ENCODE measurements at places on chromosomes 4 and X.

- DNase-seq = no peak
Observed at GRCh38 chr4:26590639-26591038, 6.8 kb downstream of the TBC1D19 start.

GRCh38 chrX:26788402-26788998 is 572.5 kb downstream of the MAGEB5 start:
- no peak for DNase-seq

- DNase-seq = no peak
Observed at GRCh38 chr4:146245850-146246249, 31.5 kb downstream of the REELD1 start.

GRCh38 chr4:52643785-52644244 is 15.3 kb downstream of the USP46 start:
- no peak for DNase-seq

DNA sequence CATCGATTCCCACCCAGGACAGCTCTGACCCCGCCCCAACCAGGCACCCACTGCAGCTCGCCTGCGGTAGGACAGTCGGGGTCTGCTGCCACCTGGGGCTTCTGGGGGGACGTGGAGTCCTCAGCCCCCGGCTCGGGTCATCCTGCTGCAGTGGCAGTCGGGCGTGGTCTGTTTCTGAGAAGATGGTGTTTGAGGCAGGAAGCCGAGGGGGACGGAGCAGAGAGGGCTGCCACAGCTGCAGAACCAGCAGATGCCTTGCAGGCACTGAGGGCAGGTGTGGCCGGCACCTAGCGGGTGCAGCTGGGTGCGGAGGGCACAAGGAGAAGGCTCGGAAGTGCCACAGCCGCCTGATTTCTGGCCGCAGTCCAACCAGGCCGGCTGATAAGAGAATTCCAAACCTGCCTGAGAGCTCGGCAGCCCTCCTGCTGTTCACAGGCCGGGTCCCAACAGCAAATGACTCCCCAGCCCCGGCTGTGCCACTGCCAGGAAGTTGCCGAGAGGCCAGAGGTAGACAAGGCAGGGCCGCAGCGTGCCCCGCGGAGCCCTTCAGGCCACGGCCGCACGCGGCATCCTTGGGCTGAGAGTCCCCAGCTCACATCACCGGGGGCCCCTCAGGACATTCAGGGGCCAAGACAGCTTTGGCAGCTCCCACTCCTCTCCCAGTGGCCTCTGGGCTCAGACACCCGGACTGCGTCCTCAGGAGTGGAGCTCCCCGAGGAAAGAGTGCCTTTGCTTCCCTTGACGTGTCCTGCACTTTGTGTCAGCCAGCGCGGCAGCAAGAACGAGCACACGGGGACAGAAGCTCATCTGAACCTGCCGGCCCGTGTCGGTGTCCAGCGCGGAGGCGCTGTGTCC is 9.4 kb upstream of the CPLX1 start:
- no peak for DNase-seq

DNA sequence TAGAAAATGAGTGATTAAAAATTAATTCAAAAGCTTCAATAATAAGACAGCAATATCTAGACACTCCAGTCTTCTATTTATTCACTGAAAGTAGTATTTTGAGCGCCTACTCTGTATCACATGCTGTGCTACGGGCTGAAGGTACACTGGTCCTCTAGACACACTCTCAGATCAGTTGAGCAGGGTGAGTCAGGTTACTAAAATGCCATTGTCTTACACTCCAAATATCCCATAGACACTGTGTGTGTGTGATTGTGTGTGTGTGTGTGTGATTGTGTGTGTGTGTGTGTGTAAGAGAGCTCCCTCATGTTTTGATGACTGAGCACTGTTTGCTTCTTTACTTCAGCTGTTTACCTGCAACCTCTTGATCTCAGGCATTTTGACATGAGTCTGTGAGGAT is 342.8 kb upstream of the BOD1L1 start:
- DNase-seq = no peak

DNA sequence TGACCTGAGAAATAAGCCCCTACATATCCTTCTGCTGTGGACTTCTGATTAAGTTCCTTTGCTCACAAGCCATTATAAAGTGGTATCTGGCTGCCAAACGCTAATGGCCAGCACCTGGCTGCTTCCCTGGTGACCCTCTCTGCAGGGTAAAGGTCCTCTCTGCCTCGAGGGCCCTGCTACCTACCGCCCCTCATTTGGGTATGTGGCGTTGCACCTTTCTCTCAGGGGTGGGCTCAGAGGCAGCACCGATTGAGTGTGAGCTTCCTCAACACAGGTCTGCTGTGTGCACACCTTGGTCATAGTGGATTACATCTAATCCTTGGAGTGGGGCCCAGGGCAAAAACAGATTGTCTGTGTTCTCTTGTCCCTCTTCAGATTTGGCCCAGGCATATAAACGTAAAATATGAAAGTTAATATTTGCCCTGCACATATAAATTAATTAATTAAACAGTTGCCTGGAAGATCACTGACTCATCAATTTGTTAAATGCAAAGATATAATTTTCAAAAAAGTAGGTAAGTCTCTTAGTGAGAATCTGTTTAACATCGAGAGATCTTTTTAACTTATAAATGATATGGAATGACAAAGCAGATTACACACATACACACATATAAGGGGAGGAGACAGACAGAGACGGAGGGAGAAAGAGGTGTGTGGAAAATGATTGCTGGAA is 174.5 kb upstream of the SMIM31 start:
- no peak for DNase-seq

- DNase-seq = no peak
Observed at GRCh38 chr4:112153211-112153791, 8.0 kb downstream of the FAM241A start.

DNA sequence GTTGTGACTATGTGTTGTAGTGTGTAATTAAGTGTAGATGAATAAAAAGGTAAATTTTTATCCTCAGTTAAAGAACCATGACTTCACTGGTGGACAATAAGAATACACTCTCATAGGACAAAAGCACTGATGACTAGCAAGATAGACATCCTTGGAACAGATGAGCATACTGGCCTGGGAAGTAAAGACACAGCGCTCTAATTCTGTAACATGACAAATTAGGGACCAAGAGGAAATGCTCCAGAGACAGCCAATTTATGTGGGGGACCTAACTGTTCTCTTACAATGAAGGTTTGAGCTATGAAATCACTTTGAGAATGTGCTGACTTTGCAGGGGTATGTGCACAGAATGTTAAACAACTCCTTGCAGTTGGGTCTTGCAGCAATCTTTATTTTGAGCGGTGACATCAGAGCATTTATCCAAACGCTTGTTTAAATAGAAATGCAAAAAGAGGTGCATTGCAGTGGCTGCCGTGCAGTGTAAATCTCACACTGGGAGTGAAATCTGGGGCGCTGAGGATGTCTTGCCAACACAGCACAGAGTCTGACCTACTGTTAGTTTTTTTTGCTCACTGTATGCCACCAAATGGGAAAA is 109.3 kb downstream of the MAGEC2 start:
- DNase-seq = no peak

DNA sequence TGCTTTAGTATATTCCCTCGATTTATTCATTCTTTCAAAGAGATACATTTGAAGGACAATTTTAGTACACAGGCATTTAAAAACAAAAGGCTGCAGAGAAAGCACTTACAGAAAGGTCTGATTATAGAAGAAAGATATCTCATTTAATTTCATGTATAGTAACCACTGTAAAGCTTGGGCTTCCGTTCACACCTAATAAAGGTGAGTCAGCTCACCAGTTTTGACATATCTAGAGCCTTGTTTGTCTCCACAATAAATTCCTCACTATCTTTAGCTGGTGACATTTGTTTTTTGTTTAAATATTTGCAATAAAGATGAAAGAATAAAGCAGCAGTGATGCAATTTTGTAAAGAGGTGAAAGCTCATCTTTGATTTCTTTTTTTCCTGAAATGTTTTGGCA is 1.1 kb upstream of the EPHA5 start:
- DNase-seq = peak; percentile 61

DNA sequence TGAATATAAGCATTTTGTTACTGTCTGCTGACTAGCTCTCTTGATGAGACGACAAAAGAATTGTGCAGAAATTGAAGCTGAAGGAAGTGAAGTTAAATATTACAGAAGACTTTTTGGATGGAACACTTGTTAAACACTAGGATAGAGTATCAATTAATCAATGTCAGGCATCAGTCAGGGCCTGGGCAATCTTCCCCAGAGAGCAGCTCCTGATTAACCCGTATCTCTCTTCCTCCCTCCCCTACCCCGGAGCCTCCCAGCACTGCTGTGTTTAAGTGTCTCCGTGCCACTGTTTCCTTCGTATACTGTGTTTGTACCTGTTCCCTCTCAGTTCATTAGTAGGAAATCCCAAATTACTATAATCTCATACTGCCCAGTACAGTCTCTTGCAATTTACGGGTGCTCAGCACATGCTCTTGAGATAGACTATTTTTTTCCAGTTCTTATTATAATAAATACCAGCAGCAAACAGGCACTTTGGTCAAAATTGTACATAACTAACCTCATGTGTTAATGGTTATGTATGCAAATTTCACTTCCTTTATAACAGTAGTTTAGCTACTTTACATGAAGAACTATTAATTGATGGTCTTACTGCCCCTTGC is 765.7 kb upstream of the FTHL17 start:
- no peak for DNase-seq

GRCh38 chr4:93317561-93317960 is 511.0 kb upstream of the ATOH1 start:
- no peak for DNase-seq

- DNase-seq = no peak
Observed at GRCh38 chr4:153197301-153197700, 6.9 kb upstream of the TRIM2 start.

DNA sequence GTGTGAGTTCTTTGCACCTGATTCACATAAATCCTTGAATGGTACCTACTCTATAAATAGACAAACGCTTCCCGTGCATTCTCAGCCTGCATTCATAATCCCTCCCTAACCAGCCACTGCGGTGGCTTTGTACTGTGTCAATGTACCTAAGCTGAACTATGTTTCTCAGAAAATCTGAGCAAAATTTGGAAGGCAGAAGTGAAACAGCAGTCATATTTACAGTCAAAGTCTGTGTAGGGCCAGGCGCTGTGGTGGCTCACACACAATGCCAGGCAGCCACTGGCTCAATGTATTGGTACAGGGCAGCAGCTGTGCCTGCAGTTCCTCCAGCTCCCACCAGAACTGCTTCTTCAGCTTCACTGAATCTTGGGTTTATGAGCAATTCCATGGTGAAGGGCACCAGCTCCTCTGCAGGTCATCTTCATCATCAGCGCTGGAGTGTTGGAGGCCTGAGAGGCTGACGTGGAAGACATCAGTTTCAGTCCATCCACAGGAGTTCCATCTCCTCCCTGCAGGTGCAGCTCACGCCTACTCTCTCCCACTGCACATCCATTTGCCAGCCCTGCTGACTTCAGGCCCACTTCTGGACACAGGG is 32.3 kb upstream of the IRF2 start:
- DNase-seq = no peak

- no peak for DNase-seq
Observed at GRCh38 chrX:4622486-4623167, 909.2 kb upstream of the PRKX start.

- no peak for DNase-seq
Observed at GRCh38 chrX:119954374-119954773, 10.8 kb upstream of the NKAP start.

GRCh38 chrX:130184857-130185256 is 13.1 kb downstream of the RAB33A start:
- DNase-seq = no peak

DNA sequence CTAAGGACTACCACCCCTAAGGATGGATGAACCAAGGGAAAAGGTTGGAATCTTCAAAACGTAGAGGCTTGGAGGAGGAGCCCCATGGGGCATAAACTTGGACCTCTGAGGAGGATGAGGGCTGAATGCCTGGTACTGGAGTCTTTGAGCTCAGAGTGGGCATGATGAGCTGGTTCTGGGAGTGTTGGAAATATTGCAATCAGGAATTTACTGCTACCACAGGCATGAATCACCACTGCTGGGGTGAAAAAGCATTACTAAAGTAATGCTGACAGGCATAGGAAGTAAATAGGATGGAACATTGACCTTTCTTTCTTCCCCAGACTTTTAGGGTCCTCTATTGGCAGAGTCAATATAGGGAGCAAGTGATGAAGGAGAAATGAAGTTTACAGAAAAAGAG is 105.8 kb upstream of the RPS6KA3 start:
- DNase-seq = no peak

DNA sequence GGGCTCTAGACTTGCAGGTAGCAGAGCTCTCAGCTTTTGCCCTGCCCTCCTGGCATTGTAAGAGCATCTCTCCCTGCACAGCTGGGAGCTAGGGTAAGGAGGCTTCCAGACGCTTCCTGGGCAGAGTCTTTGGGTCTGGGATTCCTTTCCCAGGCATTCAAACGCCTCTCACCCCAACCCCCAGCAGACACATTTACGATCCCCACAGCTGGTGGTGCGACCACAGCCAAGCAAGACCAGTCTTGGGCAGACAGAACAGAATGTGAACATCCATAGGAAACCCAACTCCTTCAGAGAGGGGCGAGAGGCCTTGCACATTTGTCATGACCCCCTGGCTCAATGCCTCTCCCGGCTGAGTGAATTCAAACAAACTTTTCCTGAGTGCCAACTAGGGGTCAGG is 38.1 kb upstream of the CD99L2 start:
- DNase-seq = no peak

GRCh38 chr4:6568689-6569332 is 6.2 kb upstream of the MAN2B2 start:
- DNase-seq = no peak

DNA sequence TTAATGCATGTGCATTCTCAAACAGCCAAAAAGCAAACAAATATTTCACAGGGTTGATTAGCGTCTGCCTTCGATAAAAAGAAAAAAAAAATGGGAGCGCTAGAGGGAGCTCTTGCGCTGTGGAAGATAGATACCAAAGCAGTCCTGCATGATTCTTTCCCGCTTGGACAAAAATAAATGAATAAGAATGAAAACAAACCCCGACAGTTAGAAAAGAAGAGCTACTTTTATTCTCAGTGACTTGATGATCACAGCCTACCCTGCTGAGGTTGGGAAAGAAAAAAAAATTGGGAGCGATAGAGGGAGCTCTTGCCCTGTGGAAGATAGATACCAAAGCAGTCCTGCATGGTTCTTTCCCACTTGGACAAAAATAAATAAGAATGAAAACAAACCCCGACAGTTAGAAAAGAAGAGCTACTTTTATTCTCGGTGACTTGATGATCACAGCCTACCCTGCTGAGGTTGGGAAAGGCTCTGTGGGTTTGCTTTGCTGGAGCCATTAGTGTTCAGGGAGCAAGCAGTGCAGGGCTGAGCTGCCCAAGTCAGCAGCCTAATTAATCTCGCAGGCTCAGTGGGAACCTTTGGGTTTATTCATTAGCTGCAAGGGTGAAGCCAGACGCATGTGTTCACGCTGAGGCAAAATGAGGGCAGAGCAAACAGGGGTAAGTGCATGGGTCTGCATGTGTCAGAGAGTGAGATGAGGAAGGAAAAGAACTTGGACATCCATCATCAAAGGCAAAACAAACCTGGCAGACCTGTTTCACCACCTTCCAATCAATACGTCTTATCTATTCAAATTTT is 249.3 kb upstream of the PRKX start:
- DNase-seq = peak; percentile 1
